ENCODE measurements at places on chromosomes 3 and 15.

DNA sequence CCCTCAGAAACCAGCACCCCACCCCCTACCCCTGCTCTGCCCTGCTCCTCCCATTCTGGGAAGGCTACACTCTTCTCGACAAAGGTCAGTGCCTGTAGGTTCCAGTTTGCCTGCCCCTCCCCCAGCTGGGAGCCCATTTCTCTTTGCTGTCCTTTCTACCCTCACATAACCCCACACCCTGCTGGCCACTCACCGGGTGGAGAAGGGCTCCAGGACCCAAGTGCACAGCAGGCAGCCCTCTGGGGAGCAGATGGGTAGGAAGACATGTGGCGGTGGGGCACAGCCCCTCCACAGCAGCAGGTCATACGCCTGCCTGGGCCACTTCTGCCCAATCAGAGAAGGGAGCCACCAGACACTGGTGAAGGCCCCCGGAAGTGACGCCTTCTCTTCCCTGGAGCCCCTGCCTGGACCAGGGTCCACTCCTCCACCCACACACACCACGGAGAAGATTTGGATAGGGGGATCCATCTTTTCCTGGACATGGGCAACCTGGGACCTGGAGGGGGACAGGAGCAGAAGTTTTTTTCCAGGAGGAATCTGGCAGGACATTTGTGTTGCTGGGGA is at the start of gene THPO:
TSS of gene THPO (minus strand) at position 326 of the 564 bp plus-strand sequence. CDS start 1,948 bp downstream, outside the sequence.
- no peak for DNase-seq

DNA sequence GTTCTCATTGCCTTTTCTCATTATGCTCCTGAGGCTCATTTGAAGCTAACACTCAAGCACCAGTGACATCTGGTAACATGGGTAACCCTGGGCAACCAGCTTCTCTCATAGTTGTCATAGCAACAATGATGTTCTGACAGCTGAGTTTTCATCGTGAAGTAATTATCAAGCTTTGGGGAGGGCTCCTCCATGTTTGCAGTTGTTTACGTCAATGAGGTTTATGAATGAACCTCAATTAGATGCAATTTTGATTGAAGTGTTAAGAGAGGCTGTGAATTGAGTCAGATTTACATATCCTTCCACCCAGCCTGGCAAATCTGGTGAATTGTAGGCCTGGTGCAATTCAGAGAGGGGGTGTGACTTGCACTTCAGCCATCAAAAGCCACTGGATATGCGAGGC is 119.3 kb upstream of the CHD2 start:
- no peak for DNase-seq

- DNase-seq: no peak
Measured at GRCh38 chr3:51691949-51692348, 14.9 kb upstream of the GRM2 start.

GRCh38 chr3:66554178-66554577 is 53.4 kb upstream of the LRIG1 start:
- peak; percentile 30 for DNase-seq

- no peak for DNase-seq
Measured at GRCh38 chr3:196159526-196159925, 51.7 kb downstream of the ZDHHC19 start.

DNA sequence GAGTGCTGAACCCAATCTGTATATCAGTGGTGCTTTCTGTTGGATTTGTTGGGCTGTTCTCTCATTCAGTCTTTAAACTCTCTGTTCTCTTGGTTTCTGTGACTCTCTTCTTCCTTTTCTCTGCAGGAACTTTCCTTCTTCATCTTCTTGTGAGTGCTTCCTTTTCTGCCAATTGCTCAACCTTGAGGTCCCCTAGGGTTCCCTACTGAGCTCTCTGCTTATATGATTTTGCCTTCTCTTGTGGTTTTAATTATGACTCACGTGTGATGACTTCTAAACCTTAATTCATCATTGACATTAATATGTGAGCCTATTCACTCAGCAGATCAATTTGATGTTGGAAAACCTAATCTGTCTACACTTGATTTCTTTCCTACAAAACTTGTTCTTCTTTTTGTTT is 39.4 kb downstream of the MOBP start:
- peak; percentile 24 for DNase-seq

DNA sequence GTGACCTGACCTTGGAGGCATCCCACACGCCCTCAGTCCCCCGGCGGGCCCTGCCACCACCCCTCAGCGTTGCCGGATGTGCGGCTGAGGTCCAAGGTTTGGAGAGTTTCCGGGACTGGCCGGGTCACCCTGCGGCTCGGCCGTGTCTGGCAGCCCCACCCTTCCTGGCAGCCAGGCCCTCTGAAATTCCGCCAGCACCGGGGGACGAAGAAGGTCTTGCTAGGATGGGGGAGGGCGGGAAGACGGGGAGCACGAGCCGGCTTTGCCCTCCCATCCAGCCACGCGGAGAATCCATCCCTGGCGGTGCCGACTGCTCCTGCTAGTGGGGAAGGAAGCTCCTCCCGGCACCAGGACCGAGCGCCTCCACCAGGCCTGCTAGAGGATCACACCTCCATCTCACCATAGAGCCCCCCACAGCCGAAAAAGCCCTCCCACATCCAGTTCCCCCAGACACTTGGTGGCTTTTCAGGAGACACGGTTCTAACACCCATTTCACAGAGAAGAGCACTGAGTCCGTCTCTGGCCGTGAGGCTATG is 81.5 kb downstream of the CPN2 start:
- no peak for DNase-seq

- DNase-seq: no peak
Measured at GRCh38 chr3:89955156-89955555, 847.7 kb downstream of the EPHA3 start.

DNA sequence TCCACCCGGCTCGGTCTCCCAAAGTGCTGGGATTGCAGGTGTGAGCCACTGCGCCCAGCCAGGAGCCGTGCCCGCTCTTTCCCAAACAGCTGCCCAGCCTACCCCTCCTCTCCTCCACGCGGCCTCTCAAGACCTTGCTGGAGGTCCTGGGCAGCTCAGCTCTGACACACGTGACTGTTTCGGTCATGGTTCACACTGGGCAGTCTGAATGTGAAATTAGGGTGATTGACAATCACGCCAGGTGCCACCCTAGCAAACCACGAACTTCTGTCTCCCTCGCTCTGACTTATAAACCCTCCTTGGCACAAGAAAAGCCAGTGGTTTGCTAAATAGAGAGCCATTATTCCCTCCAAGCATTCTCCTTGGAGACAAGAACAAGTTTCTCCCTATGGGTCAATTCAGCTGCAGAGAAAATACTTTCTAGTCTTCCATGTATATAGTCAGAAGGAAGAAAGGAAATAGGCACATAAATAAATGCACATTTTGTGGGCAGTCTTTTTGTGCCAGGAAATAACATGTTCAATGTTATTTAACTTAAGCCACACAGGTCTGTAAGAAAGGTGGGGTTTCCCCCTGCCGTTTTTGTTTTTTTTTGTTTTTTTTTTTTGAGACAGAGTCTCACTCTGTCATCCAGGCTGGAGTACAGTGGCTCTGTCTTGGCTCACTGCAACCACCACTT is 121.9 kb upstream of the MEF2A start:
- DNase-seq: no peak

DNA sequence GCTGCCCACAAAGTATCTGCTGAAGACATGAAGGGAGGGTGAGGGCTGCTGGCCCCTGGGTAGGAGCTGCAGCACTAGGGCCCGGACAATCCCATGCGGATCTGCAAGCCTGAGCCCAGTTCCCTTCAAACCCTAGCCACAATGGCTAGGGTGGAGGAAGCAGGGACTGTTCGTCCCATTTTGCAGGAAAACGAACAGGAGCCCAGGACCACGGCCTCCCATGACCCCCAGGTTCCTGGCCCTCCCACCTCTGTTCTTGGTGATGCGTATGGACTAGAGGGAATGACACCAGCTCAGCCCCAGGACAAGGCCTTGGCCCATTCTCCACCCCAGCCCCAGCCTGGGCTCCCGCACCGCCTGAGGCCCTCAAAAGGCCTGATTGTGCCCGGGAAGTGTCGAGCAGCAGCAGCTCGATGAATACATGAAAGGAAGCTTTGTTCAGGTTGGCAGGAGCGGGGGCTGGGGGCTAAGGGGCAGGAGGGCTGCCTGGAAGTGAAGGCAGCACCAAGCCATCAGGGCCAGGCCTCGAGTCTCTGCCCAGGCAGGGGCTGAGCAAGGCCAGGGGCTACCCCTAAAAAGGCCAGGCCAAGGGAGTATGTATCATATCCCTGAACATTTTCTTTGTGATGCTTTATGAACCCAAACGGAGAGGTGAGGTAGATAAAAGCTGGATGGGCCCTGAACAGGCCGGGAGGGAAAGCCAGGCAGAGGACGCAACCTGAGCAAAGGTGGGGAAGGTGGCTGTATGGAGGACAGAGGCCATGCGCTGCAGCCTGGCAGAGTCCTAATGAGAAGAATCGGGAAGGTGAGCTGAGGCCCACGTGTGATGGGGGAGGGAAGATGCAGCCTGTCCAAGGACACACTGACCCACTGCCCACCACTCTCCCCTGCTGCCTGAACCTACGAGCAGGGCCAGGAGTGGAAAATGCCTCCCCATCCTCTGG is 12.2 kb downstream of the SEMA7A start:
- DNase-seq: no peak

GRCh38 chr3:99523431-99524127 is 114.8 kb upstream of the COL8A1 start:
- DNase-seq: no peak

DNA sequence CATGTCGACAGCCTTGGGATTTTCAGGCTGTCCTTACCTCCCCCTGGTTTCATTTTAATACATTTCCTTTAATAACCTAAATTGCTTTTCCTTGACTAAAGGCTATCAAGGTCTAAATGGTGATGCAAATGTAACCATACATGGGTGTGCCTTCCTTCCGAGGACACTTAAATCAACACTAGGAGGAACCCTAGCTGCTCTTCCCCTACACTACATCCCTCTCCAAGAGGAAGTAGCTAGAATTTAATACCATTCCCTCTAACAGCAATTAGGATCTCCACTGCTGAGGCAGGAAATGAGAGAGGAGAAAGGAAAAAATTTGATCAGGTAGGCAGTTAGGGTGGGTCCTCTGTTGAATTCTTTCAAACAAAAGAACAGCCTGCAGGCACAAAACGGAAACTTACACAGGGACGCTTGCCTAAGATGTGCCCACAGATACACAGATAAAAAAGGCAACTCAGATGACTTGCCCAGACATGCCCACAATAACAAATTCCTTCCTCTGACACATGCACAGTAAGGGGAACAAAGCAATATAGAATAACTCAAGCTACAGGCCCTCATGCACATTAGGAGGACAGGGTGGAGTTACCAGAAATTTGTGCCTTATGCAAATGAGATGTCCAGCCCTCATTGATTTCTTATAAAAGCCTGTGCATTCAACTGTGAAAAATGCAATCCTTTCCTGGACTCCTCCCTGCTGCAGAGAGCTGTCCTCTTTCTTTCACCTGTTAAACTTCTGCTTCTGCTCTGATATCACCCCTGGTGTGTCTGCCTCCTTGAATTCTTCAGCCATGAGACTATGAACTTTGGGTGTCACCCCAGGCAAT is 1024.4 kb upstream of the CADM2 start:
- DNase-seq: peak; percentile 99

DNA sequence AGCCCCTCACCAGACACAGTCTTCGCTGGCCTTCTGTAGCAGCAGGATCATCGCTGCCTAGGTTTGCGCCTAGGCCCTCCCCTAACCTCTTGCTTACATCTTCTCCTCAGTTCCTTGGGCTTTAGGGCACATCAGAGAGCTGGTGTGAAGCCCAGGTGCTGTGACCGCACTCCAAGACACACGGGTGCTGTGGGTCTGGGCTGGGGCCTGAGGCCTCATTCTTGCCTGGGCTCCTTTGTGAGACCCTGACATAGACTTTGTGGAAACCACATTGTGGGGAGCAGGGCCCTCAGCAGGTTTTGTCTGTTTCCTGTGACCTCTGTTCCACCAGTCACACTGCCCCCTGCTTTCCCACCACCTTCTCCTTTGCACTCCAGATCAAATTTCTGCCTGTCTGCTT is 8.0 kb downstream of the AMIGO3 start:
- no peak for DNase-seq

- DNase-seq: peak; percentile 89
Measured at GRCh38 chr15:70023064-70023768, 74.5 kb downstream of the TLE3 start.

DNA sequence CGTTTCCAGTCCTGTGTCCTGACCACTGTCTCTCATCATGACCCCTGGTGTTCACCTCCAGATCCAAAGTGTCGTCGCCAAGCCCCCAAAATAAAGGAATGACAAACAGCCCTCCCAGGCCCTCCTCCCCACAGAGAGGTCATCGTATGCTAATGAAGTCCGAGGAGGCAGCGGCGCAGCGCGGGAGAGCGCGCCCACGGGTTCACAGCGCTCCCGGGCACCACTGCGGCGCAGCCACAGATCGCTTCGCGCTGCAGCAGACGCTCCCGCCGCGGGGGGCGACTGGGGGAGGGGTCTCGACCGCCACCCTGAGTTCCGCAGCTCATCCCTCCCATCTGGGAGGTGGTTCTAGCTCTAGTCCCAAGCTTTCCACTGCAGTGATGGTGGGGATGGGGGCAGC is 1.3 kb downstream of the DGKG start:
- DNase-seq: no peak

DNA sequence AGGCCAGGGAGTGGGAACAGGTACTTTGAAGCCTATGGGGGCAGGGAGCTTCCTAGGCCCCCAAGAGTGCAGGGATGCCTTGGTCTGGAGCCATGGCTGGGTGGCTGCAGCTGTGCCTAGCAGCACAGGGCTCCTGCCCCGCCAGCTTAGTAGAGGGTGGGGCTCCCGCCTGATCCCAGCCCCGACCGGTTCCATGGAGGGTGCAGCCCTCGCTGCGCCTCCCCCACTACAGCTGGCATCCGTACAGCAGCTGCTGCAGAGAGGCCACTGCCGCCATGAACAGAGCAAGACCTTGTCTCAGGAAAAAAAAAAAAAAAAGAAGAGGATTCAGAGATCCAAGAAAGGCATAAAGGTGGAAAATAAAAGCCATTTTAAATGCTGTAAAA is 277.2 kb downstream of the UBE2E2 start:
- no peak for DNase-seq

DNA sequence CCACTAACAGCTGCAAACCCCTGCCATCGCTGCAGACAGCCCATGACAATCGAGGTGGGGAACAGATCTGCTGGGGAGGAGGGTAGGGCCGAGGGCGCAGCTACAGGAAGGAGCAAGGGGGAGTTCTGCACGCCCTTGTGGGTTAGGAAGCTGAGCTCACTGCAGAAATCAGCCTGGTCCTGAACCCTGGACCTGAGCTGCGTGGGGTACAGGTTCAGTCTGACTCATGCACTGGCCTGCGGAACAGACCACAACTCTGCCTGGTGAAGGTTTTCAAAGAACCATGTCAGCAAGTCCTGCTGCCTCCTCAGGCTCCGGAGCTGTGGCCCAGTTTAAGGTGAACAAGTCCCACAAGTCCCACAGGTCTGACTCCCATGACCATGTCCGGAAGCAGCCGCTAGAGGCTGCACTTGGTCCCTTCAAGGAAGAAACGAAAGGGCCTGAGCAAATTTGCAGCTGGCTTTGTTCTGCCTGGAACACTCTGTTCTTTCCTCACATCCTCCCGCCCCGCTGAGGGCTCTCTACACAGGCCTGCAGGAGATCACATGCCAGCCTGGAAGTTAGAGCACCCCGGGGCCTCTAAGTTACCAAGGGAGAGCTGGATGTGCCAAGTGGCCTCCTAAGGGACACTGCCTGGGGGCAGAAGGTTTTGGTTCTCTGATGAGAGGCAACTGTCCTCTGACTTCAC is 49.4 kb upstream of the AKAP13 start:
- DNase-seq: peak; percentile 86

All from bronchial epithelial cell (primary cell).